Adipocyte (in vitro differentiated cells): ENCODE measurements at places on chromosomes 3 and 15.
A peak's percentile ranks its signal among the peaks of the same experiment; 100 is the strongest.

- DNase-seq = no peak
Measured at GRCh38 chr3:49498239-49498638, 28.2 kb downstream of the DAG1 start.

DNA sequence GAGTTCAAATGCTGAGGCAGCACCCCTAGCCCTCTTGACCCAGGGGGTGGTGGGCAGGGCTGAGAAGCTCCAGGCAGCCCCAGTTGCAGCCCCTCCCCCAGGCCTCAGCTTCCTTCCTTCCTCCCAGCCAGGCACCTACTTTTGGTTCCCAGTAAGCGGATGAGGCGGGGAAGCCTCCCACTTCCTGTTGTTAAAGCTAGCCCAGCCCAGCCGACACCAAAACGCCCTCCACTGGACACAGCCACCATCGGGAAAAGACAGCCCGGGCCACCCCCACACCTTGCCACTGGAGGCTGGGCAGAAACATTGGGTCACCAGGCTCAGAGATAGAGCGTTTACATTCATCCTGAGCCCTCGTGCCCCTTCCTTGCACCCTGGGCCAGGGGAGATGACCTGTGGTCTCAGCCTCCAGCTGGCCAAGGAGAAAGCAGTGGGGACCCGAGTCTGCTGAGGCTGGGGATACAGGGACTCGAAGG, 3.5 kb downstream of the DUSP7 start:
- peak; percentile 86 for DNase-seq

GRCh38 chr3:16174026-16174355, 489 bp upstream of the GALNT15 start:
- DNase-seq = peak; percentile 38

DNA sequence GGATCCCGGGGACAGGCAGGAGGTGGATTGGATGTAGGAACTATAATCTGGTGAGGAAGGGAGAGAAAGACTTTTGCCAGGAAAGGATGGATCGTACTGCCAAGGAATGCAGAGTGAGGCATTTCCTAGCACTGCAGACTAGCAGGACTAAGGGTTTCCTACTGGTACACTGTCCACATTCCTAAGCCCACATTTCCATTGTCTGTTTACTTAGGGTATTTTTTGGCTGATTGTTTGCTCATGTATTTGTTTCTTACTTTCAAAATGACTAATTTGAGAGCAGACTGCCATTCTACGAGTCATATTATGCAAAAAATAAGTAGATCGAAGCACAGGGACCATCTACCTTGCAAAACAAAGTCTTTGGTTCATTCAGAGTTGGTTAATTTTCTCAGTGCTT, 1029.5 kb upstream of the NR2F2 start:
- no peak for DNase-seq

- no peak for DNase-seq
Measured at GRCh38 chr3:180040966-180041365, 4.2 kb upstream of the PEX5L start.

DNA sequence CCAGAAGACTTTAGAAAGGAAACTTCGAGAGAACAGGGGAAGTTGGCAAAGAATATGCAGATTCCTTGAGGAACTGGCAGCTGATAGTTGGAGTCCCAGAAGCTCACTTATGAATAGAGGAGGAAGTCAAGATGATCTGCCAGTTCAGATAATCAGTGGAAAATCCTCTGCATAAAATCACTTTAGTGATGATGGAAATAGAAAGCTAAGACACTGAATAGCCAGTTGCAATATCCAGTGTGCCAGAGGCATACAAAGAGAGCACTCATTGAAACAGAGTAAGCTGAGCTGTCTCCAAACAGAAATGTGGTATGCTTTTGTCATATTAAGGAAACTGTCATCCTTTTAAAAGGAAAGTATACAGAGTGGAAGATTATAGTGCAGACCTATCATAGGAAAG, 1207.6 kb downstream of the OTOL1 start:
- DNase-seq = no peak

GRCh38 chr15:72339777-72340177, 19.8 kb upstream of the CELF6 start:
- DNase-seq = peak; percentile 93

GRCh38 chr3:149215515-149215914, 6.1 kb downstream of the CP start:
- DNase-seq = peak; percentile 4

GRCh38 chr3:18968120-18968519, 180.2 kb upstream of the KCNH8 start:
- DNase-seq = no peak

DNA sequence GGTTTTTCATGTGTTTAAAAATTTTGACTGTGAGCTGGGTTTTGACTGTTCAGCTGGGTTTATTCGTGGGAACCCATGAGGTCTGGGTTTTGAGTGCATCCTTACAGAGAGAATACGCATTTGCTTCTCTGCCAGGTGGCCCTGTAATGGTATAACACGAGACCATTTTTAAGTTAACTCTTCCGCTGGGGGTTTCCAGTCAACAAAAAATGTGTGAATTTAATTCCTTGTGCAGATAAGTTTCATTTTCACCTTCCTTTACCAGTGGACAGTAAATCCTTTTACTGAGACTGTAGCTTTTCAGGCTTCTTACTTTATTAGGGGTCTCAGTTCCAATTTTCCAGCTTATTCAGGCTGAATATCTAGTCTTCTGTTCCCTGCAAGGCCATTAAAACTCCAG, 149.6 kb downstream of the OPA1 start:
- DNase-seq = no peak

DNA sequence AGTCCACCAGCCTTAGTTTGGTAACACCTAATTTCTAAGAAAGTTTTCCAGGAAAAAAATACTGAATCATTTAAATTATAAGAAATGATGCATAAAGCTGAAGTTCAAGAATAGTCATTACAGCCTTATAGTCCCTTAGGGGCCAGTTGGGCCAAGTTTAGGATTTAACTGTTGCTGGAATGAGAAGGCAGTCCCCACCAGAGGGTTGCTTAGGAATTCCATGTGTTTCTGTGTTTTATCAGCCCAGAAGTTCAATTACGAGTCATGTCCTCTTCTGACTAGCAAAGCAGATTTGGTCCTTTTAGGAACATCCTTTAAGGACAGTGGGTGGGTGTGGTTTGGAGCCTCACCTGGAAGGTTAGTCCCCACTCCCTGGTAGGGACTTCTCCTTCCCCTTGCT, 57.0 kb upstream of the NR2E3 start:
- DNase-seq = peak; percentile 25

DNA sequence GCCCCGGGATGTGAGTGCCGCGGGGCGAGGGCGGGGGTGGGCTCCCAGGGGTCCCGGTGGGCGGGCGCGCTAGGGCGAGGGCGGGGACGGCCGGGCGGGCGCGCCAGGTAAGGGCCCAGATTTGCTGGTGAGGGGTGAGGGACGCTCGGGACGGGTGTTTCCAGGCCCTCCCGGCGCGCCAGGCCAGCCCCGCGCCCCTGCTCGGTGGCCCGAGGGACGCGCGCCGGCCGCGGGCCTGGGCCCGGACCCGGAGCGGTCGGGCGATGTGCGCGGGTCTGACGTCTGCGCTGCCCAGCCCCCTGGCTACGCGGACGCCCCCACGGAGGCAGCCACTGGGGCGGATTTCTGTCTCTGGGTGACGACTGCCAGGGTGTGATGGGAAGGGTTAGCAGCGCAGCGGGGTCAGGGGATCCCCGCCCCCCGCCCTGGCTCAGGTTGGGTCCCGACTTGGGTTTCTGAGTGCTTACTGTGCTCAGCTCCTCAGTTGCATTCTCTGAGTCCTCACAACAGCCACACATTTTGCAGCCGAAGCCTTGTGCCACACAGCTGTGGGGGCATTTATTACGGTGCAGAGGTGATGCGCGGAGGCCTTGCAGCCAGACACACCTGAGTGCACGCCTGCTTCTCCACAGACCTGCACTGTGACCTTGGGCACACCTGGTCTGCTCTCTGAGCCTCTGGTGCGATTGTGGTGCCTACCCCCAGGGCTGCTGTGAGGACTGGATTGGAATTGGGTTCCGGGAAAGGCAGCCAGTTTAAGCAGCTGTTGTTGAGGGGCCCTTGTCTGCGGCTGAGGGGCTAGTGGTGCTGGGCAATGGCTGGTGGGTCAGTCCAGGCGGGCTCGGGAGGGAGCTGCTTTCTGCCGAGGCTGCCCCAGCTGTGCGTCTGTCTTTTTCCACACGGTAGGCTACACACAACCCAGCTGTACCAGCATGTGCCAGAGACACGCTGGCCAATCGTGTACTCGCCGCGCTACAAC, 523 bp downstream of the HDAC11 start:
- no peak for DNase-seq

GRCh38 chr3:26460985-26461384, 161.6 kb upstream of the LRRC3B start:
- no peak for DNase-seq

DNA sequence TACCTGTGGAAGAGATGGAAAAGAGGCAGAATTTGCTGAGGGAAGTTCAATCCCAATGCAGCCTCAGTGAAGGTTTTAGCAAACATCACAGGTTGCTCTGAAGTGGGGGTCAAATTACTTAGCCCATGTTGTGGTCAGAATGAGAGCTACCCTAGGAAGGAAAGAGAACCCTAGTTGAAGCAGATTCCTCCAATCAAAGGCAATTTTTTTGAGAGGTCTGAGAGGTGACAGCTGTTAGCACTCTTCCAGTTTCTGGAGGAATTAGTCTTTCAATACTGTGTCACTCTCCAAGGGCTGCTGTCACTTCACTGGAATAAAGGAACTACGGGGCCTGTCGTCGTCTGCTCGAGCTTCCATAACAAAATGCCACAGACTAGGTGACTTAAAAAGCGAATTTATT, 584.2 kb upstream of the DPPA4 start:
- peak; percentile 46 for DNase-seq

- DNase-seq = peak; percentile 40
Measured at GRCh38 chr3:35944926-35945710, 305.8 kb downstream of the ARPP21 start.

DNA sequence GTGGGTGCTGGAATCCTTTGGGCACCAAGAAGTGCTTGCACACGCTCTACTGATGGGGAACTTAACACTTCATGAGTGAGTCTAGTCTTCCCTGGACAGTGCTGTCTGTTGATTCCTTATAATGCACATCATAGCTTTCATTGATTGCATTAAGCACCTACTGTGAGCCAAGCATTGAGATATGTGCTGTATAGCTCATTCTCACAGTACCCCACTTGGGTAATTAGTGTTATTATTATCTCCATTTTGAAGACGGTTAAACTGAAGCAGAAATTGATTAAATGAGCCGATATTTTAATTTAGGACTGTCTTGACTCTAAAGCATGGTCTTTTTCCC, 504 bp upstream of the PDHB start:
- no peak for DNase-seq

- no peak for DNase-seq
Measured at GRCh38 chr3:17162116-17162515, 277.4 kb downstream of the PLCL2 start.

DNA sequence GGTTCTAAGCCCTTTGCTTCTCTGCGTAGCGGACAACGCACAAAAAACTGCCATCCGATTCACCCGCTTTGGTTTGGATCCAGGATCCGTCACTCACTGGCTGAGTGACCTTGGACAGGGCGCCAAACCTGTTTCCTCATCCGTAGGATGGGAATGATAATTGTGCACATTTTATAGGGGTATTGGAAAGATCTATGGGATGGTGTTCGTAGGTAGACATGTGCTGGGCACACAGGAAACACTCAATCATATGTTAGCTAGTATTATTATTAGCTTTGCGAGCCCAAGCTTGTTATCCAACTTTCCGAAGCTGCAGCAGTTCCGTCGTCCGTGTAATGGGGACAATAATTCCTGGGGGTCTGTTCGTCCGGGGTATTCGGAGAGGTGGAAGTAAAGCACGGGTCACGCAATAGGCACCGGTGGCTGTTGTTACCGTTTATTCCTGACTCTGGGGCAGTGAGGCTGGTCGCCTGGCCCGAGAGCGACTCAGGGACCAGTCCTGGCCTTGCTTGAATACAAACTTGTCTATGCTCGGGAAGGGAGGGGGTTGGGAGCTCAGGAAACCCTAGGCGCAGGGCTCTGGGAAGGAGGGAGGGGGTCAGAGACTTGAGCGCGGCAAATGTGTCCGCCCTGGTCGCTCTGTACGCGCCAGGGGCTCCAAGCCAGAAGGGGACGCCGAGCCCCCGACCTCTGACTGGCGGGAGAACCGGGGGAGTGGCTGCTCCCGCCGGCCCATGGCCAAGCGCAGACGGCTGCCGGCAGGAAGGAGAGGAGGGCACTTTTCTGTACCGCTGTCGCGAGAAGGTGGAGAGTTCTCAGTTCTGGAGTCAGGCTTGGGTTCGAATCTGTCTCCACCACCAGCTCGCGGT, 1.3 kb downstream of the SPSB4 start:
- no peak for DNase-seq

GRCh38 chr3:126475413-126476114, at the start of gene ZXDC:
ZXDC (minus strand) TSS chr3:126475891; CDS start chr3:126475865, 26 bp downstream.
- DNase-seq = peak; percentile 97

DNA sequence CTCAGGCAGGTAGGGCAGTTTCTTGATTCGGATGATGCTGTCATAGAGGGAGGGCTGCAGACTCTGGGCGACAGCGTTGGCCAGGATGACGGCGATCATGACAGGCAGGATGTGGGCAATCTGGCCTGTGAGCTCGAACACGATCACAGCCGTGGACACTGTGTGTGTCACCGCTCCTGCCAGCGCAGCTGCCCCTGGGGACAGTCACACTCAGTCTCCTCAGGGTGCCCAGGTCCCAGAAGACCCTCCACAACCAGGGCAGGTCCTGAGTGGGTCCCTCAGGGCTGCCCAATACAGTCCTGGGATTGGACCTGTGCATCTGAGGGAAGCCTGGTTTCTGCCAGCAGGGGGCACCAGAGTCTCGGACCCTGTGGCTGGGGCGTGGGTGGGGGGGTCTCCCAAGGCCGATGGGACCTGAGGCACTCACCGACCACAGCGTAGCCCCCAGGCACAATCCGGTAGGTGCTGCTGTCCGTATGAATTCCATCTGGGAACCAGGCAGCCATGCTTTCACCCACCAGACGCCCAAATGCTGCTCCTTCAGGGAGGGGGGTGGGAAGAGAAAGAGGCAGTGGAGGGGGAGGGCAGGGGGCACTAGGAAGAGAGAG, 7.2 kb downstream of the CLCN2 start:
- DNase-seq = peak; percentile 68

DNA sequence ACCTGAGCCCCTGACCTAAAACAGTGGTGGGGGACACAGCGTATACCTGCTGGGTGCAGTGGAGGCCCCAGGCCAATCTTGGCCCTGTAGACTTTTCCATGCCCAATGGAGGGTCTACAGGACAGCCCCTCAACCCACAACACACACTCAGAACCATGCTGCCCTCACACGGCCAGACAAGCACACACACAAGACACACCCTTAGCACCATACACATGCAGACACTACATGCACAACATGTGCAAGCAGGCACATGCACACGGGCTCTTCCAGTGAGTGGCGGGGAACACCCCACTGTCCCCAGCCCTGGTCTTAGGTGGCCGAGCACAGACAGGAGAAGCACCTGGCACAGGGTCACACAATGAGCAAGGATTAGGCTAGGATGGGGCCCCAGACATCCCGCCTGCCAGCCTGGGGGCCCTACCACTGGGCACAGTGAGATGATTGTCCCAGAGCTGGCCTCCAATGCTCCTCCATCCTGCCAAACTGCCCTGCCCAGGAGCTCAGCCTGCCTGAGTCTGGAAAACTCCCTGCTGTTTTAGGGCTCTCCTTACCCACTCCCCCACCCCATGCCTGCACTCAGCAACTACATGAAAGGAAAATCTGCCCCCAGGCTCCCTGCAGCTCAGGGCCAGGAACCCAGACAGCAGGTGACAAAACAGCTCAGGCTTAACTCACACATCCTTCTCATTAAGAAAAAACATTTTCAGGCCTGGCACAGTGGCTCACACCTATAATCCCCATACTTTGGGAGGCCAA, 15.8 kb downstream of the IQSEC1 start:
- no peak for DNase-seq
